ENCODE measurements at places on chromosomes 2 and 18. TPM values are rescaled to one million over a fixed set of nuclear protein-coding genes. Genes with fewer than 3 reads are reported as not detected.

DNA sequence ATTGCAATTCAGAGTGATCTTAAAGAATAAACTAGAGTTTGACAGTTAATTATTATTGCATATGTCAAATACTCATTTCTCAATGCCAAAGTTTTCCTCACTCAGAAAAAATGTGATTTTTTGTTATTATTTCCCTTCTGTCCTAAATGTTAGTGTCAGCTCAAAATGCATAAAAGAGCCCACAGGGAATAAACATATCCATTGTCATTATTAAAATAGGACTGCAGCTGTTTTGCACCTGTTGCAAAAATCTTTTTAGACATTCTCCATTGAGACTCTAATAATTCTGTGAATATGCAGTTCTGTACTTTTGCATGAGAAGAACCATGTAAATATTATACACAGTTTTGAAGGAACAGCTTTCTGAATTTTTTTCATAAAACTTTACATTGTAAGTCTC lies 540.0 kb upstream of the SLC39A10 start:
- DNase-seq = no peak

- no peak for DNase-seq
Observed at GRCh38 chr2:55152475-55153412, 79.3 kb downstream of the CLHC1 start.

DNA sequence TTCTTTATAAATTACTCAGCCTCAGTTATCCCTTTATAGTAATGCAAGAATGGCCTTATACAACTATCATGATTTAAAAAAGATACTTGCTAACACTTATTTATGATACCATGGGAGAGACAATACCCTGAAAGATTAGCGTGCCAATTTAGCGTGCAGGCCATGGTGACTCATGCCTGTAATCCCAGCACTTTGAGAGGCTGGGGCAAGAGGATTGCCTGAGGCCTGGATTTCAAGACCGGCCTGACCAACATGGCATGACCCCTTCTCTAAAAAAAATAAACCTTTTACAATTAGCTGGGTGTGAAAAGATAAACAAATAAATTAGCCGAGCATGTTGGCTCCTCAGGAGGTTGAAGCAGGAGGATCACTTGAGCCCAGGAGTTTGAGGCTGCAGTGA lies 493.4 kb upstream of the FSIP2 start:
- DNase-seq = no peak

GRCh38 chr2:162007447-162008040 lies 66.5 kb downstream of the DPP4 start:
- DNase-seq = no peak

DNA sequence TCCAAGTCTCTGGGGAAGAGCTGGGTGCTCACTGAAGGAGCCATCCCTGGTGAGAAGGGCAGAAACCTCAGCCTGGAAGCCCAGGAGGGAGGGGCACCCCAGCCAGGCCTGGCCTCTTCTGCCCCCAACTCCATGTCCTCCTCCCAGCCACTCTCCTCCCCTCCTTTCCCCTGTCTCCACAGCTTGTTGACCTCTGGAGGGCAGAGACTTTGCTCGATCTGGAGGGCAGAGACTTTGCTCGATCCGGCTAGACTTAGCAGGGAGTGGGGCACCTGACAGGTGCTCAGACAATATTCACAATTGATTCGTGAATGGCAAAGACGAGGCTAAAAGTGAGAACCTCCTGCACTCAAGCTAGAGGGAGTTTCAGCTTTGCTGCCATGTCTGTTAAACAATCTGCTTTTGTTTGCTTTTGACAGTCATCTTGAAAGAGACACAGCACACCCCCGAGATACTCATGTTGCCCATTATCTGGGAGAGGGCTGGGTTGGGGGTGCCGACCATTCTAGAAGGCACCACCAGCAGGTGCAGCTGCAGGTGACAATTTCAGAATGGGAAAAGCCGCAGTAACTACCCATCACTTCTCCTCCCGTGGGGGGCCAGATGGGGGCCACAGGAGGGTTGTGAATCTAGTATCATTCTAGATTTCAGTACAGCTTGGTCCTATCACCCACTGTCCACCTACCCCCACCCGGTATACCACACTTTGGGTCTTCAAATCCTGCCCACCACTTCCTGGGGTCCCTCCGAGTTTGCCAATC lies 54.8 kb downstream of the DNMT3A start:
- DNase-seq = no peak

DNA sequence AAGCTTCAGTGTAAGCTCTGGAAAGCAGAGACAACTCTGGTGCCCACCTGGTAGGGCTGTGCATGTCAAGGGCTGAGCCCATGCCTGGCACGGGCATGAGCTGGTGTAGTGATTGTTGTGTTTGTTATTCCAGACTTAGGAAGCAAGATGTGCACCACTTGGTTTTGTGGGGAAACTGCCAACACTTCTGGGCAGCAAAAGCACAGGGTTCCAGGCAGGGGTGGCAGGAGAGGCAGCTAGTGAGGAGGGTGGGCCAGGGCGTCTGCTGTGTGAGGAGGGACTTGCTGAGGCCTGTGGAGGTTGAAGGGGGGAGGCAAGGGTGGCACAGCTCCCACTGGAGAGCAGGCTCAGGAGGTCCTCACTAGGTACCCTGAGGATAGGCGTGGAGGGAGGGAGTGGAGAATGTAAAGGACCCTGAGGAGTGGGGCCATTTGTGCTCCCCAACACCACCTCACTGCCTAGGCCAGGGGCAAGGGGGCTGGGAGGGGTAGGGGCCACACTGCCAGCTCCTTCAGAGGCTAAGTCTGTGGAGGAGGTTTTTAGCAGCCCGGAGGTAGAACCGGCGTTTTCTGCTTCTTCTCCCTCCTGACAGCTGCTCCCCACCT lies 104.0 kb upstream of the POU3F3 start:
- DNase-seq = no peak

- no peak for DNase-seq
Observed at GRCh38 chr2:187435756-187436155, 12.3 kb downstream of the CALCRL start.

DNA sequence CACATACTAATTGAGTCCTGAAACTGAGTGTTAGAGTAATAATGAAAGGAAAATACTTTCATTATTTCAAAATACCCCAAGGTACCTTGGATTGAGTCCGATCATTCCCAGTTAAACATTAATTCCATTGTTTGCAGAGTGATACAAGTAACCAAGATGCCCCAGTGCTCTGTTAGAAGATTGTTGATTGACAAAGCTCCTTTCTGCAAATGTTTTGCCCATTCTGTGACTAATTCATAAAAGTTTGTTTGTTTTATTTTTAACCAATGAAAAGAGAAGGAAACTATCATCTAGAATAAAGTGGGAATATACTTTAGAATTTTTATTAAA lies 124.0 kb downstream of the GULP1 start:
- no peak for DNase-seq

GRCh38 chr2:166867874-166868514 lies 20.3 kb upstream of the XIRP2 start:
- DNase-seq = no peak

GRCh38 chr2:113370030-113370429 lies 67.5 kb upstream of the ZNG1B start:
- no peak for DNase-seq

DNA sequence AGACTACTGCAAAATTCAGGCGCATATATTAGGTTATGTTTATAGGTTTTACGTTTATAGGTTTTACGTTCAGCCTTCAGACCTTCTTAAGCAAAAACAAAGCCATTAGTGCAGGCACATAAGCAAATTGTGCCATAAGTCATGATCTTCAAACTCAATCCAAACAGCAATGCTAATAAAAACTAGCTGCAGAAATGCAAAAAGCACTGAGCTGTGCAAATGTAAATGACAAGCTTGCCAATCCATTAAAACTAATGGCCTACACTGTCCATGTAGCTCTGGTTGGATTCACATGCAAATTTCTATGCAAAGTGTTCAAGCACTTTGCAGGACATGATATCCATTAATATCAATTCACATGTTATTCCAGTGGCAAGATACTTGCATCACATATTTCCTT lies 50.9 kb downstream of the LRPPRC start:
- DNase-seq = no peak

- DNase-seq = no peak
Observed at GRCh38 chr18:53028565-53028964, 688.6 kb downstream of the DCC start.

DNA sequence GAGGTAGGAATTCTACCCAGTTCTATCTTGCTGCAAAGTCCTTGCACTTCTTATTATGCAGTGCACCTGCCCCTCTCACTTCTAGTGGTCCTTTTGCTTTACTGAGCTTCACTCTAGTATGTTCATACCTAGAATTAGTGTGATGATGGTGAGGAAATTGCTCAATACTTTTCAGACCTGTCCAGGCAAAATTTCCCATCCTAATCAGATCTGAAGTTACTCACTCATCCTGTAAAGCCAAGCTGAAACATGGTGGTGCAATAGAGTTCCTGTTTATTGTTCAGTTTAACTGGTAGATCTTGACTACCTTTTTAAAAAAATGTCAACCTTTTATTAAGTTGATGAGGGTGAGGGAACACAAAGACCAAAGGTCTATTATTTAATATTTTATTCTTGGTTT lies 12.6 kb upstream of the FIGN start:
- DNase-seq = no peak

DNA sequence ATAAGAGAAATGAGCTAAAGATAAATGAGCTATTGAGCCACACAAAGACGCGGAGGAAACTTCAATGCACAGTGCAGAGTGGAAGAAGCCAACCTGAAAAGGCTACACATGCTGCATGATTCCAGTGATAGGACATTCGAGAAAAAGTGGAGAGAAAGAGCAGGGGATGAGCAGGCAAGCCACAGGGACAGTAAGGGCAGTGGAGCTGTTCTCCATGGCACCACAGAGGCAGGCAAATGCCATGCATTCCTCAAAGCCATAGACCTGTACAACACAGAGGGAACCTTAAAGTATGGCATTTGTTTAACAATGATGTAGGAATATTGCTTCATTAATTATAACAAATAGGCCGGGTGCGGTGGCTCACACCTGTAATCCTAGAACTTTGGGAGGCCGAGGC lies 36.5 kb upstream of the ZNF236 start:
- DNase-seq = no peak

DNA sequence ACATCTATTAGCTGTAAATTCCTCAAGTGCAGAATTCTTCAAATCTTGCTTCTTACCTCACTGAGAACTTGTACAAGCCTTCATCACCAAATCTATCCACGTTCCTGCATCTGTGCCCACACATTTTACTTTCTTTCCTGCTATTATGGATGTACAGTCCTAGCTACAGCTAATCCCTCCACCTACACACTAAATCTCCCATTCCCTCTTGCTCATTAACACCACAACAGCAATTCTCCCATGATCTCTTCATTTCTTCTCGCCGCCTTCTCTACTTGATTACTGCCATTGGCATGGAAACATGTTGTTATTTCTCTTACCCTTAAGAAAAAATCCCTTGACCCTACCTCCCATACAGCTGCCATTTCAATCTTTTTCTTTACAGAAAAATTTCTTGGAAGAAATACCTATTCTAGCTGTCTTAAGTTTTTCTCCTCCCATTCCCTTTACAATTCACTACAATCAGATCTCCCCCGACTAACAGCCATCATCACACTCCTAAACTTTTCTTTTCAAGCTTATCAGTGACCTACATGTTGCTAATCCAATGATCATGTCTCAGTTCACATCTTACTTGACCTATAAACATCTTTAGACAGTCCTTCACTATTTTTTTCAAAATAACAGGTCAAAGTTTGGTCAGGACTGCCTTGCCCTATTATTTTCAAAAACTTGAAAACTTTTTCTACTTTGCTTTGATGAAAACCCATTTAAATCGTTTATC lies 41.0 kb downstream of the ROCK2 start:
- DNase-seq = no peak

DNA sequence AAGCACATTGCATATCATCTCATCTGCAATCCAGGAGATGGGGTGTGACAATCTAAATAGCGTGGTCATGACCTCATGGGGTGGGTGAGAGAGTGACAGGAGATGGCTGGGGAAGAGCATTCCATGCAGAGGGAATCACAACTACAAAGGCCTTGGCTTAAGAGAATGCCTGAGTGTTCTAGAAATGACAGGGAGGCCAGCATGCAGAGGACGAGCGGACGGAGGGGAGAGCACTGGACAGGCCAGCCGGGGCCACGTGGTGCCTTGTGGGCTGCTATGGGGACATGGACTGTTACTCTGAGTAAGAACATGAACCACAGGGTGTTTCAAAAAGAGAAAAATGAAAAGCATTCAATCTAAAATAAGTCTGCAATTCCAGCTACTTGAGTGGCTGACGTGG lies 117.9 kb upstream of the ODC1 start:
- DNase-seq = no peak

GRCh38 chr18:46369323-46369722 lies 265.1 kb downstream of the HAUS1 start:
- DNase-seq = no peak

DNA sequence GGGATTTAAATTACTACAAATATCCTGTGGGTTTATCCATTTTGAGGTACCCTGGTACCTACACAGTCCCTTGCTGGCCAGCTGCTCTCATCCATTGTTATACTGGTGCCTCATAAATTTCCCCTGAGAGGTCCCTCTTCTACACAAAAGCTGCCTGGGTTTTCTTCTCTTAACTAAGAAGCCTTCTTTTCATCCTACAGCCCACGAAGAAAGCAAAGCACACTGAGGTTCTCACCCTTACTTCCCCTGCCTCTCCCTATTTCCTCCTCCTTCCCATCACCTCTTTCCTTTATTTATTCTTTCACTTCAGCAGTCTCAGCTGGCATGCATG lies 154.9 kb downstream of the CSRNP3 start:
- no peak for DNase-seq

DNA sequence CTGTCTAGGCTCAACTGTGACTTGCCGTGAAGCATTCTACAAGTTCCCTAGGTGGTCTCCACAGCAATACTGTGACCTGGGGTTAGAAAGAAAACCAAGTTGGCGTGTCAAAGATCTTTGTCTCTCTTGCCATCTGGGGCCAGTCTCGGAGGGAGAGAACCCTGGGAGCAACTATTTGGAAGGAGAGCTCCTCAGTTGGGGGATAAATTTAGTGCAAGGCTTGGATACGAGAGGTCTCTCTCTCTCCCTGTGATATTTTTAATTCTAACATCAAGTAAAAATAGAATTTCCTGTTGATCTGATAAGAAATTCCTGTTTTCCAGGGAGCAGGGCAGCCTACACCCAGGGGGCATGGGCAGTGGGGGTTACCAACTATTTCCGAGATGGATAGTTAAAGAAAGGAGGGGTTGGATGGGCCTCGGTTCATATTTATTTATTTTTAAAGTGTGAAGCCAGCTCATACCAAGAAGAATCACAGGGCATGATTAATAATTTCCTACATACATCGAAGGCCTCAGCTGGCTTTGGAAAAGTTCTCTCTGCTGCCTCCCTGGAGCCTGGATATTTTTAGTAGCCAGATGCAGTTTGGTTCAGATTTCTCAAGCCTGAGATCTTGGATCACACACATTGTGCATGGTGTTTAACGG lies 62.8 kb downstream of the EHD3 start:
- DNase-seq = no peak

DNA sequence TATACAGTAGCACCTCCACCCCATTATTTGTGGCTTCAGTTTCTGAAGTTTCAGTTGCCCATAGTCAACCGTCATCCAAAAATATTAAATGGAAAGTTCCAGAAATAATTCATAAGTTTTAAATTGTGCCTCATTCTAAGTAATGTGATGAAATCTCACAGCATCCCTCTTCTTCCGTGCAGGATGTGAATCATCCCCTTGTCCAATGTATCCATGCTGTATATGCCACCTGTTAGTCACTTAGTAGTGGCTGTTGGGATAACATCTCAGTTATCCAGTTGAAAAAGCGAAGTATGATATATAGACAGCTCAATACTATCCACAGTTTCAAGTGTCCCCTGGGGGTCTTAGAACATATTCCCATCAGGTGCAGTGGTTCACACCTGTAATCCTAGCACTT lies 119.1 kb upstream of the OTX1 start:
- no peak for DNase-seq

CTLA4 gene
- not detected for total RNA-seq

CXCR1 gene
- total RNA-seq = not detected

OTOS gene
- total RNA-seq = 0.94 TPM

OR6B2 gene
- total RNA-seq = not detected

ALLC gene
- total RNA-seq = not detected

EPC2 gene
- 103 TPM for total RNA-seq
